ENCODE measurements at places on chromosomes 1 and 21. TPM values are rescaled to one million over a fixed set of nuclear protein-coding genes. Genes with fewer than 3 reads are reported as not detected.
A peak's percentile ranks its signal among the peaks of the same experiment; 100 is the strongest.

DNA sequence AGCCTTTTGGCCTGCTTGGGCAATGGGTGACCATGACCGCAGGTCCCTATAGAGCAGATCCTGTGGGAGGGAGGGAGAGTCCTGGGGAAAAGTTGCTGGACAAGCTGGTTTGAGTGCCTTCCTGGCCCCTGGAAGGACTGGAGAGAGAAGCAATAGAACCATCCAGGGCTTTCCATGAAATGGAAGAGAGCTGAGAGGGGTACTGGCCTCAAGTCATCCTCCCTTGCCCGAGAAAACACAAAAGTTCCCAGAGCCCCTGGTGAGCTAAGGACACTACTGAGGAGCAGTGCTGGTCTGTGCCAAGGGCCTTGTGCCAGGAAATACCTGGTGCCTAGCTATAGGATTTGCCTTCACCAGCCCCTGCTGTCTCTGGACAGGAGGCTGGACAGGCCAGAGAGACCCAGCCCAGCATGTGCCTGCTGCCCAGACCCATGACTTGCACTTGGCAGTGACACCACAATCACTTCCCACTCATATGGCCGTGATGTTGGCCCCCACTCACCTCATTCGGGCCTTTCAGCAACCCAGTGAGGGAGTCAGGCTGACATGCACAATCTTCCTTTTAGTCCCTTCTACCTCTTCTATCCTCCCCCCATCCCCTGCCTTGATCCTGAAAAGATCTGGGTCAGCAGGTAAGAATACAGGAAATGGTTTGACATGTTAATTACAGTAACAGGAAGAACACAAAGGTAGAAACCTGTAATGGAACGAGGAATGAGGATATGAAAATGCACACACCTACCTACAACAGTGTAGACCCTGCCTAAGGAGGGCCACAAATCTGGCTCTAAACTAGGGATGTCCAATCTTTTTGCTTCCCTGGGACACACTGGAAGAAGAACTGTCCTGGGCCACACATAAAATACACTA, 7.0 kb downstream of the SH3BP5L start:
- peak; percentile 33 for DNase-seq

DNA sequence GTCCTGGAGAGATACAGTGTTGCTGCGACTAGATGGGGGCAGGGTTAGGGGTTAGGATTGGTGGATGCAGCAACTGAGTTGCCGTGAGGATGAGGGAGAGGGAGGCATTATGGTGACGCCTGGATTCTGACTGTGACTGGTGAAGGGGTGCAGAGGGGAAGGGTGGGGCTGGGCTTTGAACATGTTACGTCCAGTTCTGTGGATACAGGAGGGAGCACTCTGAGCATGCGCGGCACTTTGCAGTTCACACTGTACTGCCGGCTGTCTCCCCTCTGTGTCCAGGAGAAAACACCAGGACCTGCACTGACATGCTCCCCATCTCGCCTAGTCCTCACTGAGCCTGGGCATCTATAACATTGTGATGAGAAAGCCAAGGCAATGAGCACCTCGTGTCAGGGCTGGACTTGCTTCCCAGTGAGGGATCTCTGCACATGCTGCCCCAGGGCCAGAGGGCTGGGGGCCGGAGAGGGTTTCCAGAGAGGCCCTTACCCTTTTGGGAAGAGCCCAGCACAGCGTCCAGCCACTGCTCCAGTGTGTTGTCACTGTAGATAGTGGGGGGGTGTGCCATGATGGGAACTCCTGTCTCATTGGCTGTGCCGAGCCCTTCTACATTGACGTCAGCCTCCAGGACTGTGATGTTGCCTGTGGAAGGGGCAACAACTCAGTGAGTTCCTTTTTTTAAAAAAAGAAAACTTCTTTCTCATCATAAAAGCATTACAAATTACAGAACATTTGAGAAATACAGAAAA, 7.6 kb downstream of the FAM151A start:
- no peak for DNase-seq

DNA sequence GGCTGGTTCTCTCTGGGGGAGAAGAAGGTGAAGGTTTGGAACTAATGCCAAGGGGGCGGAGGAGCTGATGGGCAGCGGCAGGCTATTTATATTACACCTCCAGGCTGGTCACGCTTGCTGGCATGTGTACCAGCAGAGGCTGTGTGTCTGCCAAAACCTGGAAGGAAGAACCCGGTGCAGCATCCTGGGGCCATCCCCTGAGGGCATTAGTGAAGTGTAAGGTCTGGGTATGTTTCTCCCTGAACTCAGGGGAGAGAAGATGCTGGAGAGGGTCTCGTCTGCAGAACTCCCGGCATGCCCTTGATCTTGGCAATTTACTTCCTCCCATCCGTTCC, 5.3 kb downstream of the DISP3 start:
- DNase-seq, result no peak

DNA sequence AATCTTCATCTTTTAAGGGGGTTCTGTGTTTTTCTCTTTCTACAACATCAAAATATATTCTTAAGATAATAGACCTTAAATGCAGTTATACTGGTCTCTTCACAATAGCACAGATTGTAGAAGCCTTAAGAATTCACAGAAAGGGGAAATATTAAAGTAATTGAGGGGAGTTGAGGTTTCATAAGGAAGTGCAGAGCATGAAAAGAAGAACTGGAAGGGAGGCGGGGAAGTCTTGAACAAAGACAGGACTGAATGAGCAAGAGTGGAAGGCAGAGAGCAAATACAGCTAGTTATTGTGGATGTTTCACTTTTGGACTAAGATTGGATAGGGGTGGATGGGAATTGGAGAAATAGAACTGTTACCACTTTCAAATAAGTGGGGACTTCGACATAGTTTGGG, 67.7 kb downstream of the PTGER3 start:
- no peak for DNase-seq

DNA sequence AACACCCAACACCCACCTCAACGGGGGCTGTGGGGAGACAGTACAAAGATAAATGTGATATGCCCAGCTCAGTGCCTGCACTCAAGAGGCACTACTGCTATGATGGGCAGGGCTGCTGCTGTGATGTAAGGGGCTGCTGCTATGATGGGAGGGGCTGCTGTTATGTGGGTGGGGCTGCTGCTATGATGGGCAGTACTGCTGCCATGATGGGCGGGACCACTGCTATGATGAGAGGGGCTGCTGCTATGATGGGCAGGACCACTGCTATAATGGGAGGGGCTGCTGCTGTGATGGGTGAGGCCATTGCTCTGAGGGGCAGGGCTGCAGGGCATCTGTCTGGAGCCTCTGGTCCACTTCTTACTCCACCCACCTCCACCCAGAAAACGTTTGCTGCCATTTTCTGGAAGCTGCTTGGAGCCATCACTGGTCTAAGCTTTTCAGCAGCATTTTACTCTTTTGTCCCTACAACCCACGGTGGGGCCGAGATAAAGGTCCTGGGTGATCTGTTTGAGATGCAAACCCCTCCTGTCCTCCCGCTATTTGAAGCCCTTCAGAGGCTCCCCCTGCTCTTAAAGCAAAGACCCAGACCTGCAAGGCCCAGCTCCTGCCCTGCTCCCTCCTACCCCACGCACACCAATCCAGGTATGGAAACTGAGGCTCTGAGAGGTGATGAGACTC, 656.9 kb downstream of the PTPRU start:
- DNase-seq, result no peak

DNA sequence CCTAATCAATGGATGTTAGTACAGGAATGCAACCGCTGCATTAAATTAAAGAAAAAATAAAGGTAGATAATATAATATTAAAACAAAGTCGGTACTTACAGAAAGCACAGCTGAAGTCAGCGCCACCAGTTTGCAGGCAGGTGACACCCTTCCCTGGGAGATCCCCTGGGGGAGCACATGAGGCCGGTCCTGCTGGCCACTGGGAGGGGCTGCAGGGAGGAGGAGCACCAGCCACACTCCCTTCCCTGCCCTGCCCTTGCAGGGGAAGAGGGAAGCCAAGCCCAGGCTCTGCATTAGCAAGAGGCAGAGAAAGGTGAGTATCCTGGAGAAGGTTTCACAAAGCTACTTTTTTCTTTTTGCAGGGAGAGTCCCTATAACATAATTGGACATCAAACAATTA, 507.0 kb downstream of the AJAP1 start:
- DNase-seq, result no peak

DNA sequence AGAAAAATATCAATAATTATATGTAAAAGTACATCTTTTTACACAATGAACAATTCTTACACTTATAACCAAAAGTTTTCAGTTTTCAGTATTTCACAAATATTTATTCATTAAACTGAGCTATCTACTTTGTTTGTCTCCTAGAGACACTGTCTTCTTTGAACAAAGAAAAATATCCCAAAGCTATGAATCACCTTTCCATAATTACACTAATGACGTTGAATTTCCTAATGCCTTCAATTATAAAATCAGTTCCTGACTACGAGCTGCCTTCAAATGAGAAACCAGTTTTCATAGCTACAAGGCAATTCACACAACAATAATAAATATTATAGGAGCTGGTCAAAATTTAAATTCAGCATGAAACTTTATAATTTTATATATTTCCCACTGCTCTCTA, 201.8 kb upstream of the BRINP3 start:
- DNase-seq, result no peak

DNA sequence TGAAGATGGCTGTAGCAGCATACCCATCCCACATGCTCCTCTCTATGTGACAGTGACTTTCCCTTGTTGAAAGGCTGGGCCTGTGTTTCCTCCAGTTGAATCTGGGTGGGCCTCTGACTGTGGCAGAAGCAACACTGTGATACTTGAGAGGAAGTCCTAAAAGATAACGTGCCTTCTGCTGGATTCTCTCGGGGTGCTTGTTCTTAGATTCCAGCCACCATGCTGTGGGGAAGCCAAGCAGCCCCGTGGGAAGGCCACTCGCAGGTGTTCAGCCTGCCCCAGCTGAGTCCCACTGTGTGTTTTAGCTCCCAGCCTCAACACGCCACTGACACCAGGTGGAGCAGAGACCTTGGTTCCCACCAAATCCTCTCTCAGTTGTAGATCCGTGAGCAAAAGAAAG, 31.5 kb downstream of the TRAPPC10 start:
- DNase-seq, result no peak

Gene C1QB
- 115 TPM for total RNA-seq

Gene NR5A2
- 8.2 TPM for total RNA-seq

Gene DDAH1
- 47.2 TPM for total RNA-seq

All from thyroid gland (tissue), 4 donors.